EL (cell line): ENCODE measurements at places on chromosomes 2 and 18.
A peak's percentile ranks its signal among the peaks of the same experiment; 100 is the strongest.

GRCh38 chr2:121211251-121211650 is 73.8 kb downstream of the TFCP2L1 start:
- DNase-seq = no peak

DNA sequence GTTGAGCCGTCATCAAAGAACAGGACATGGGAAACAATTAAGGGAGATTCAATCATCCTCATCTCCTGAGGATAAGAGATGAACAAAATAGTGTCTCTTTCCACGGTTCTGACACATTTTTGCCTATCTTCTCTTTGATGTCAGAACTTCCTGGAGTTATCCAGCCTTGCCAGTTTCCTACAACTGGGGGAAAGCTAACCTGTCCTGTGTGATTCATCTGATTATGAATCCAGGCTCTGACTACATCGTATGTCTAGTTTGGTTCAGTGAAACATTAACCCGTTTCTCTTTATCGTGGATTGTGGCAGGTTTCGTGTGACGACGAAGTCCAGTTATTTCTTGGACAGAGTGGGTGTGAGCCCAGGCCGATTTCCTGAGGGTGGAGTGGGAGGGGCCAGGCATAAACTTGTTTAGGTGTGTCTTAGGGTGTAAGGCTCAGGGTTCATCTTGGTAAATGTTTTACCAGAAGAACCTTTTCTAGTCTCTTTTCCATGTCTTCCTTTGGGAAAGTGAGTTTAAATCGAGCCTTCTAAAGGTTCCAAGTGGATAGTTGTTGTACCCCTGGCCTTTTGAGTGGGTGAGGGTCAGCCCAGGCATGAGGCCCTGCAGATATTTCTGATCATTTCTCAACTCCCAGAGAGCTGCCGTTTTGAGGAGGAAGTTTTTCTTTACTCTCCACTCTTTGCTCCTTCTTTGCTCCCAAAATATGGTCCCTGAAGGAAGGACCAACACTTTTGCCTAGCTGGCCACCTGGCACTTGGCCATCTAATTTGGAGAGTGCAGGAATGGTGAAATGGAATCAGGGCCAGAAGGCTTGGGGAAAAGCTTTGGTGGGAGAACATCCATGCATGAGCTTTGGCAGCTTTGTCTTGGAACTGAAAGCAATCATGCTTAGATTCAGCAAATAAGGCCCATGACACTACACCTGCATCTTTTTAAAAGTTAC is 50.4 kb upstream of the FZD5 start:
- DNase-seq = no peak

GRCh38 chr2:156481312-156481711 is 45.1 kb downstream of the GPD2 start:
- no peak for DNase-seq

DNA sequence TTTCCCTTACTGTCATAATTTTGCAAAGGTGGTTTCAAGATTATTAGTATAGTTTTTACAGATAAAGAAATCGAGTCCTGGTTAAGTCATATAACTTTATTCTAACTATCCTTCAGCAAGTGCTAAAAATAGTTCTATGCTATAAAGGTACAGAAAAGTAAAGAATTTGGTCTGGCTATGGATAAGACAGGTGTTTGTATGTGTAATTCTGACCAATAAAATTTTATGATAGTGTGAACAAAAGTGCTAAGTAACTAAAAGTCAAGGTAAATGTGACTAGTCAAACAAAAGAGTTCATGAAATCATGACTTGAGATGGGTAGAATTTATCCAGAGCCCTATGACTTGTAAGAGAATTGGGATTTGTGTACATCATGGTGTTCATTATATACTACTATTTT is 140.7 kb downstream of the COMMD1 start:
- no peak for DNase-seq

- peak; percentile 23 for DNase-seq
These were observed 64.0 kb downstream of the ADD2 start for GRCh38 chr2:70703900-70704549.

GRCh38 chr2:75238670-75239330 is 39.5 kb upstream of the TACR1 start:
- peak; percentile 84 for DNase-seq

GRCh38 chr2:211709389-211709788 is 829.2 kb downstream of the ERBB4 start:
- DNase-seq = no peak

GRCh38 chr2:112927745-112928144 is 16.8 kb downstream of the IL37 start:
- DNase-seq = no peak

DNA sequence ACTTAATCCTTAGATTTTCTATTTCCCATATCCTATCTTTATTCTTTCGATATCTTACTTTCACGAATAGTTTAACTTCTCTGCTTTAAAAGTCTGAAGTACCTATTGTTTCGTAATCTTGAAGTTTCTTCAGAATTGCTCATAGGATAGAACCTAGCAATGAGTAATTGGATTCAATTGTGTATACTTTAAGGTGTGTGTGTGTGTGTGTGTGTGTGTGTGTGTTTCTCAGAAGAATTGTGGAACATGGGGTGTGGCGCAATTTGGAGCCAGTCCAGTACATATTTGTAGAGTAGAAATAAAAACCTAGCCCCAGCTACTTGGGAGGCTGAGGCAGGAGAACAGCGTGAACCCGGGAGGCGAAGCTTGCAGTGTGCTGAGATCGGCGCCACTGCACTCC is 897.6 kb downstream of the BCL11A start:
- no peak for DNase-seq

GRCh38 chr2:69344305-69344704 is 42.7 kb downstream of the GFPT1 start:
- DNase-seq = no peak

DNA sequence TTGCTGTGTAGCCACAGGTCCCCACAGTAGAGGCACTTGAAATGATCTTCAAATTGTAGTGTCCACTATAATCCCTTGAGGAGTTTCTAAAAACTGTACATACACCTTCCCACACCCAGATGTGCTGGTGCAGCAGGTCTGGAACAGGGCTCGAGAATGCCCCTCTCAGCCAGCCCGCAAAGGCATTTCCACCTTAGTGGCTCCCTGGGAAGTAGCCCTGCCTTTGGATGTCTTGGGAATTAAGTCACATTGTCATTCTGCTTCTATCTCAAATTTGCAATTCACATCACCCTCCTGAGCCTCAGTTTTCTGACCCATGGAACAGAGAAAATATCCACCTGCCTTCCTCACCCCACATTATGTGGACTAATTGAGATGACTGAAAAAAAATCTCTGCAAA is 44.3 kb upstream of the TCF7L1 start:
- DNase-seq = no peak

DNA sequence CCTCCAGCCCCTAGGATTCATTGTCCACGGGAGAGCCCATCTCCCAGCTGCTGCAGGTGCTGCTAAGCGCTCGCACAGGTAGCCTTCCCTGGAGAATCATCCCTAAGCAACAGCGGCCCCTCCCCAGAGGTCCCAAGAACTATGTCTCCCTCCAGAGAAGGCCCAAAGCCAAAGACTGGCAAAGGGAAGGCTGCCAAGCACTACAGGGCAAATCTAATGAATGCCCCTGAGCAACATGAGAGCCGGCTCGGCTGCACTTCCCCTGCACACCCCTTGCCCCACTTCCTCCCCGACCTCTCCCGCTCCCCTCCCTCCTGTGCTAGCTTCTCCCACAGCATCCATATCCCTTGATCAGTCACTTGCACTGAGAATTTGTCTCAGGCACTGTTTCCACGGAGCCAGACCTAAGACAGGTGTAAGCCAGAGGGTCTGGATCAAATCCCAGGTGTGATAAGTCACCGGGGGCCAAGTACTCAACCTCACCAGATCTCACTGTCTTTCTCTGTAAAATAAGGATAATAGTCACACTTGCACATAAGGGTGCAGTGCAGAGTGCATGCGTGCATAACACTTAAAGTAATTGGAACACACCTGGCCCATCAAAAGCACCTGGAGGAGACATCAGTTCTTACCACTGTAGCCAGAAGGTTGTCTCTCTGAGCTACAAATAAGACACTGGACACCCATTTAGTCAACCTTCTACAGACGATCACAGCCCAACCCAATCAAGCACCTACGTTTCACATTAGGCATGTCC is 20.1 kb upstream of the COL6A3 start:
- DNase-seq = no peak

DNA sequence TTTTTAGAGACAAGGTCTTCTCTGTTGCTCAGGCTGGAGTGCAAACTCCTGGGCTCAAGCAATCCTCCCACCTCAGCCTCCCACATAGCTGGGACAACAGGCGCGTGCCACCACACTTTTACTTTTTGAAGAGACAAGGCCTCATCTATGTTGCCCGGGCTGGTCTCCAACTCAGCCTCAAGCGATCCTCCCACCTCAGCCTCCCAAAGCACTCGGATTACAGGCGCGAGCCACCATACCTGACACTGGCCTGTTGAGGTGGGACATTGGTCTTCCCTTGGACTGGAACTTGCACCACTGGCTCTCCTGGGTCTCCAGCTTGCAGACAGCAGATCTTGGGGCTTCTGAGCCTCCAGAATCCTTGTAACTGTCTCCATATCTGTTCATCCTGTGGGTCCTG is 75.6 kb downstream of the NDUFA10 start:
- no peak for DNase-seq

GRCh38 chr2:225309516-225309915 is 90.0 kb upstream of the NYAP2 start:
- no peak for DNase-seq

DNA sequence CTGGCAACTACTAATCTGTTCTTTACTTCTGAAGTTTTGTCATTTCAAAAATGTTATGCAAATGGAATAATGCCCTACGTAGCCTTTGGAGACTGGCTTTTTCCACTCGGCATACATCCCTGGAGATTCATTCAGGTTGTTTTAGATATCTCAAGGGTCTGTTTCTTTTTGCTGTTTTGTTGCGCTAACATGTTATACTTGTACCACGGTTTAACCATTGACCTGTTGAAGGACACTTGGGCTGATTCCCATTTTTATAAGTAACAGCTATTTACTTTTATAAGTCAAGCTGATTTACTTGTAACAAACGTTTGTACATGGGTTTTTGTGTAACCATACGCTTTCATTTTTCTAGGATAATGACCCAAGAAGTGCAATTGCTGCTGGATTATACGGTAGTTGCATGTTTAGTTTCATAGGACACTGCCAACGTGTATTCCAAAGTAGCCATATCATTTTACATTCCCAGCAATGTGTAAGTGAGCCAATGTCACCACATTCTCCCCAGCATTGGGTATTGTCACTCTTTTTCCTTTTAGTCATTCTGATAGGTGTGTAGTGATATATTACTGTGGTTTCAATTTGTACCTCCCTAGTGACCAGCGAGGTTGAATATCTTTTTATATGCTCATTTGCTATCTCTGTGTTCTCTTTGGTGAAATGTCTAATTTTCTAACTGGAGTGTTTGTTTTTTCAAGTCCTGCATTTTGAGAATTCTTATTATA is 36.5 kb upstream of the STAT4 start:
- DNase-seq = no peak

DNA sequence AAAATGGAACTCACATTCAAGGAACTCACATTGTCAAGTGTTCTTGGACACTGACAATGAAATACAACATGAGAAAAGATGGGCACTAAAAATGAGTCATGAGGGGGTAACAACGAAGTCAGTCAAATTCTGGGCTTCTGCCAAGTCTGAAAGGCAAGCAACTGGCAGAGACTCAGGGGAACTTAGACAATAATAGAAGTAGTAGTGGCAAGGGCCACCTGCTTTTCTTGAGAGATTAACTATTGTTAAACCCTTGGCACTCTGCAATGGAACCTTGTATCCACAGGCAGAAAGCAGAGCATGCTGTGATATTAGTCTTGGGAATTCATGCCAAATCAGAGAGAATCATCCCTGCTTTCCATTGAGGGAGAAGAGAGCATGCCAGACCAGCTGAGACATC is 382.6 kb upstream of the CDH2 start:
- peak; percentile 3 for DNase-seq

DNA sequence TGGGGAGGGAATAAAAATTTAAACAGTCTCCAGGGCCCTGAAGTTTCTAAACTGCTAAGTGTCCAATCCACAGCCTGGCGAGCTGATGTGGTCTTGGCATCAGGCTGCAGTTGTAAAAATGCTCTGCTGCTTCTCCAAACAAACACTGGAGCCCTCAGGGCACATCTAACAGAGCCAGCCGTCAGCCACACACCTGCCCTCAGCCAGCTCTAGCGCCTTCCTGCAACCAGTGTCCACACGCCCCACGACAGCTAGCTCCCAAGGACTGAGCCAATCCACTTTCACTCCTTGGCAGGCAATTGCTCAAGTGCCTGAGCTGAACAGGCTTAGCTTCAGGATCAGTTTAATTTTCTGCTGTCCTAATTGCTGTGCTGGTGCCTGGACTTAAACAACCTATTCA is 446.4 kb upstream of the RAB12 start:
- DNase-seq = no peak

GRCh38 chr2:216423071-216423470 is 10.8 kb downstream of the SMARCAL1 start:
- DNase-seq = no peak

DNA sequence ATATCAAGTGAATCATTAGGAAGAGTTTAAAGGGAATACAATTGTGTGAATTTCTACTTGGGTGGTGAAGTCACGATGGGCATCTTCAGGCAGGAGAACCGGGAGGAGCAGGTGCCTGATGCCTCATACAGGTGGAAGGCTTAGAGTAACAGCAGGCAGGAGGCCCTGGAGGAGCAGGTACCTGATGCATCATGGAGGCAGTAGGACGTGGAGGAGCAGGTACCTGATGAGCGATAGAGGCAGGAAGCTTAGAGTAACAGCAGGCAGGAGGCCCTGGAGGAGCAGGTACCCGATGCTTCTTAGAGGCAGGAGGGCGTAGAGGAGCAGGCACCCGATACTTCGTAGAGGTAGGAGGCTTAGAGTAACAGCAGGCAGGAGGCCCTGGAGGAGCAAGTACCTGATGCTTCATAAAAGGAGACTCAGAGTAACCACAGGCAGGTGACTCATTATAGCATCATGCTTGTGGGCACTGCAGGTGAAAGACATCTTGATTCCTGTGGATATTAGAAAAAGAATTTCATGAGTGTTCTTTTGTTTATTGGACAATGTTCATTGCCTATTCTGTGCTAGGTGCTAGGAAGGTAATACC is 133.9 kb downstream of the ATP9B start:
- DNase-seq = peak; percentile 6

GRCh38 chr2:196219671-196220070 is 48.3 kb upstream of the STK17B start:
- no peak for DNase-seq

- DNase-seq = no peak
These were observed 27.6 kb upstream of the SERPINB2 start for GRCh38 chr18:63859781-63860475.

DNA sequence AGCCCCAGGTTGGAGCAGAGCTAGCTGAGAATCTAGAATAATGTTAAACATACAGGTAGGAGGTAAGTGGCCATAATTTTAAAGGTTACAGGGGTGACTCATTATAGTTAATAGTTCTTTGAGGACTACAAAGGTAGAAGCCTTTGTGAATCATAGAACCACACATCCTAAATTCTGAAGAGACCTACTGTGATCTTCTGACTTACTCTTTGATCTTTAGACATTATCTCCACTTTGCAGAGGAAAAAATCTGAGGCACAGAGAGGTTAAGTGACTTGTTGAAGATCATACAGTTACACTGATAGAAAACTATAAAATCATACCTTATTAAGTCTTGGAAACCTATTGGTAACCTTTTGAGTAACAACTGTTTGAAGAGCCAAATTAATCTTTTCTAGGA is 1051.3 kb upstream of the NRXN1 start:
- DNase-seq = no peak
